ENCODE measurements at places on chromosomes 13 and 19.

DNA sequence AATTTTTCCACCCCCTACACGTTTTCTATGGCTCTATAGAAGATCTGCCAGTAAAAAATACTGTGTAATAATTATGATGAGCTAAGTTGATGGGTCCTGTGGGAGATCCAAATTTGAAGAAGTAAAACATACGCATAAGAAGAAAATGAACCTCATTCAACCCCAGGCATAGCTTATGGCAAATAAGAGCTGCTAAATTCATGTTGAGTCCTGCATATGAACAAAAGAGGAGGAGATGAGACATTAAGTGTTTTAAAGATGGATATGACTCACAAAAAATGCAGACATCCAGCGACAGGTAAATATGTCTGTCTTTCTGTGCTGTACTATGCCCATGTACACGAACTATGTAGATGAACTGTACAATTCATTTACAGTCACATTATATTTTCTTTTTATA is 101.9 kb downstream of the LIG4 start:
- DNase-seq, result no peak

- DNase-seq, result no peak
Measured at GRCh38 chr13:36736119-36736726, 62.4 kb downstream of the SERTM1 start.

DNA sequence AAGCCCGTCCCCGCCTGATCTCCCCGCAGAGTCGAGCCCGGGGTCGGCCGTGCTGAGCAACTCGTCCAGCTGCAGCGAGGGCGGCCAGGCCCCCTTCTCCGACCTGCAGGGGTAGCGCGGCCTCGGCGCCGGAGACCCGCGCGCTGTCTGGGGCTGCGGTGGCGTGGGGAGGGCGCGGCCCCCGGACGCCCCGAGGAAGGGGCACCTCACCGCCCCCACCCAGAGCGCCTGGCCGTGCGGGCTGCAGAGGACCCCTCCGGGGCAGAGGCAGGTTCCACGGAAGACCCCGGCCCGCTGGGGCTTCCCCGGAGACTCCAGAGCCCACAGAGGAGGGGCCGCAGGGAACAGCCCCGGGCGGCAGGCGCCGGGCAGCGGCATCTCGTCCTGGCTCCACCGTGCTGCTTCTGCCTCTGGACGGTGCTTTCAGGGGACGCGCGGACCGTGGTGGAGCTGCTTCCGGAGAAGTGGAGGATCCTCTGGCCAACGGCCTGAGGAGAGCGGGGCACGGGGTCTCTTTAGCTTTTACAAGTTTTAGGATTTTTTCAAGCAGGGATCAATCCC is 8.8 kb upstream of the F7 start:
- no peak for DNase-seq

DNA sequence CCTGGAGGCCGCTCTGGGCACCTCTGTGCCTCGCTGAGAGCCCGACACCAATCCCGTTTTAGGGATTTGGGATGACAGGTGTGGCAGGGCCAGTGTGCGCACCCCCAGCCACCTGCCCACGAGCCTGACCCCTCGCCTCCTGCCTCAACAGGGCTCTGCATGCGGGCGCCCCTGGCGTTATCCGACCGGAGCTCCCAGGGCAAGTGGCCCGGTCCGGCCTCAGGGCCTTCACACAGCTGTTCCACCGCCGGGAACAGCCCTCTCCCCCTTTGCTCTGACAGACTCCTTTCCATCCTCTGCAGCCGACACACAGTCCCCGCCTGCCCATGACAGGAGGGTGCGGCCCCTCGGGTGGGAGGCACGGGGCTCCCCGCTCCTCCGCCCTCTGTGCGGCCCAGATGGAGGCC is 7.1 kb upstream of the WDR18 start:
- DNase-seq, result no peak

DNA sequence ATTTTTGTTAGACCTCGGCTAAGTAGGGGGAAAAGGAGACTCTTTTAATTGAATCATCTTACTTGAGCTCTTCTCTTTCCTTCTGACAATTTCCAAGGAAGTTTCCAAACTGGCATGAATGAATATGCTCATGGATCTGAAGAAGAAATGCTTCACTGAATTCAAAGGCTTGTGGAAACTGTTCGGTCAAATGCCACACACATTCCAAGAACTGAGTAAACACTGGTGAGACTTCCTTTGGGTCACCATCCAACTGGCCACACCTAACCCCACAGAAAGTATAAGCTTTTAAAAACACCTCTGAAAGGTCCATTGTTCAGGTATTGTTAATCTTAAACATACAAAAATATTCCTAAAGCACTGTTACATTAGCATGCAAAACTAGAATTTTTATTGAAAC is 33.6 kb downstream of the MTMR6 start:
- no peak for DNase-seq

GRCh38 chr19:16794456-16795441 is 34.4 kb upstream of the SIN3B start:
- DNase-seq, result no peak

- DNase-seq, result no peak
Measured at GRCh38 chr19:53971673-53972072, 8.9 kb downstream of the CACNG8 start.

DNA sequence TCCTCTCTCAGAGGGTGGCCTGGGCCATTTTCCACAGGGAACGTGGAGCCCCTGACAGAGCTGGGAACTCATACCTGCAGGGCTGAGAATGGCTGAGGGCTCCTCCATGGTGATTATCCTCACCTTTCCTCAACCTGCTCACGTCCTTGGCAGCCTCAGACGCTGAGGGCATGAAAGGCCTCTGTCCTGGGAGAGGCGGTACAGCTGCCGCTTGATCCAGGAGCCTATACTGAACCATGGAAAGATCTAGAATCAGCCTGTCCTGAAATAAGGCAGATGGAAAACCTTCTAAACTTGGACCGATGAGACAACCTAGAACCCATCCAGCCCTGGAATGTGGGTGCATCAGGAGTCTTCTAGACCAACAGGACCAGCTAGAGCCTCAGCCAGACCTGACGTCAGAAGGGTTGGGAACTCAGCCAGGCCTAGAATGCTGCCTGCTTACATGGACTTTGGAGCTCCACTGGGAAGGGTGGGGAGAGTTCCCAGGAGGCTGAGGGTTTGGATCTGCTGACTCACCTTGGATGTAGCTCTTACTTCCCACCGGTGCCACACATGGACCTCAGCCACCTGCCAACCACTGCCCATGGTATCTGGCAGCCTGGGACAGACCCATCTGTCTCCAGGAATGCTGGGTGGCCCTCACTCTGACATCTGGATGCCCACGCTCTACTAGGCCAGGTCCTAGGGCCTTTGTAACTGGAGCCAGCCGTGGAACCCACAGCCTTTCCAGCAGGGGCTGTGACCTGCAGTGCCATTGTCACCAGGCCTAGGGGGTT is 7.5 kb downstream of the KCTD15 start:
- DNase-seq, result no peak

DNA sequence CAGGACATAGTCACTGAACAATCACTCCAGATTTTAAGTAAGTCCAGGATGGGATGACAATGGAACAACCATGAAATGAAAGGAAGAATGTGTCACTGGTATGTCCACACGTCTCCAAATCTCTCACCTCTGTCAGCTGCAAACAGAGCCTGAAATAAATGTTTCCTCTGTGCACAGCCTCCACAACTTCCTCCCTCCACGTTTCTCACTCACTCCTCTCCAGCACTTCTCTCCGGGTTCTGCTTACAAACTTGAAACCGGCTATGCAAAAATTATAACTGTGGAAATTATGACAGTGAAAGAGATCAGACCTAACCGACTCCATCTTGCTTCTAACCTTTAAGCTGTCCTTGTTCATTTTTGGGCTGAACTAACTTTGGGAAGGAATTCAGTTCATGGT is 35.0 kb upstream of the ALOX5AP start:
- no peak for DNase-seq

DNA sequence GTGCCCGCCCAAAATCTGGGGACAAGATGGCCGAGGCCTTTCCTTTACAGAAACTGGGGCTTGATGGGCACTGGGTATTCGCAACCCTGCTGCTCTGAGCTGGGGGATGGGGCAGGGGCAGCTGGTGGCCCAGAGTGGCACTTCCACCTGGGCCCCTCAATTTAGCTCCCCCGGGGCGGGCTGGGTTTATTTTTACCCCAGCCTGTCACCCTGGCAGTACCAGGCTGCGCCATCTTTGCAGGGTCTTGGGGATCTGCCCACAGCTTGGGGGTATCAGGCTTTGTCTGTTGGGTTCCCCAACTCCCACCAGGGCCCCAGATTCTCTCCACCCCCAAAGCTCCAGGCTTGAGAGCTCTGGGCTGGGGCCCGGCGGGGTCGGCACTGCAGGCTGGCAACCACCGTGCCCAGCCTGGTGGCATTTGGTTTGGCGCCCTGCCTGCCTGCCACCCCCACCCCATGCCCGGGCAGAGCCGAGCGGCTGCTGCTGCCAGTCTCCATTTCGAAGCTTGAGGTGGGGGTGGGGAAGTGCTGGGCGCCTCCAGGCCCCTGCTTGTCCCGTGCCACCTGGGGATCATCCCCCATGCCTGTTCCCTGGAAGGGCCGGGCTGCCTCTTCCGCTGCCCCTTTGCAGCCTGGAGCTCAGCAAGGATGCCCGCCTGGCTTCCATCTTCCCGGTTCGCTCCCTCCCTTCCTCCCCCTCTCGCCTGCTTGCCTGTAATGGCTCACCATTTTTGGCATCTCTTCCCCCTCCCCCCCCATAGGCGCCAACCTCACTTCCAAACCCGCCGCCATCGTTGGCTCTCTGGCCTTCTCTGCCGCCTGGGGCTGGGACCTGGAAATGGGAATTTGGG is 11.4 kb downstream of the NFIX start:
- no peak for DNase-seq

DNA sequence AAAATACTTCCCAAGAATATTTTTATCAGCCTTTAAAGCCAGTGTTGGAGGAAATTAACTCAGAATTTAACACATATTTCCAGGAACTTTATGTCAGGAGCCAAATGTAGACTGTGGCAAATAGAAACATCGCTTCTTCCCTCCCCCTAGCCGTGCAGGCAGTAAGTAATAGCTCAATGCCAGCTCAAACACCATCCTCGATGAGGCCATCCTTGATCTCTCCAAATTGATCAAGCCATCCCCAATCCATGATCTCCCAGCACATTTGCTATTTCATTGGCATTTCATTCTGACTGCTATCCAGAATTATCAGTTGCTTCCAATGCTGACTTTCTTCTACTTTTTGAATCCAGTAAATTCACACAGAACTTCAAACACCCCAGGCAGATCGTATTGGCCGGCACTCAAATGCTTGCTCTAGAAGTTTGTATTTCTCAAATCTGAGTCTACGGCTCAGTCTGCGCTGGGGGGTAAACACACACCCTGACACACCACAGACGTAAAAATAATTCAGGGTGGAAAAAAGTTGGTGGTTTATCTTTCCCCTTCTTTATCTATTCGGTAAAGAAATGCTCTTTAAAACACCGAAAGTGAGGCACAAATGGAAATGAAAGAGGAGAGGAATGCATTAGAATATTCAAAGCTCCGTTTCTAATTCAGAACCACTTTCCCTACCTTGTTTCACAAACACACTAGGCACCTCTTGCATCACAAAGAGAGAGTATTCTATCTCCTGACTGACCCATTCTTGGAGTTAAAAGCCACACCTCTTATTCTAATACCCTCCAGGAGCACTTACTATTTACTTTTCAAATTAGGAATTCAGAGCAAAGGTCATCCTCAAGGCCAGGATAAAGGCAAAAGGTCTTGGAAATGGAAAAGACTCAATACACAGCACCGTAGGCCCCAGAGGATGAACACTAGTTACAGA is 991 bp downstream of the OBI1 start:
- DNase-seq, result no peak

- no peak for DNase-seq
Measured at GRCh38 chr13:50444726-50445125, 398.8 kb downstream of the DLEU7 start.

- no peak for DNase-seq
Measured at GRCh38 chr13:102138635-102139190, 263.1 kb downstream of the FGF14 start.

DNA sequence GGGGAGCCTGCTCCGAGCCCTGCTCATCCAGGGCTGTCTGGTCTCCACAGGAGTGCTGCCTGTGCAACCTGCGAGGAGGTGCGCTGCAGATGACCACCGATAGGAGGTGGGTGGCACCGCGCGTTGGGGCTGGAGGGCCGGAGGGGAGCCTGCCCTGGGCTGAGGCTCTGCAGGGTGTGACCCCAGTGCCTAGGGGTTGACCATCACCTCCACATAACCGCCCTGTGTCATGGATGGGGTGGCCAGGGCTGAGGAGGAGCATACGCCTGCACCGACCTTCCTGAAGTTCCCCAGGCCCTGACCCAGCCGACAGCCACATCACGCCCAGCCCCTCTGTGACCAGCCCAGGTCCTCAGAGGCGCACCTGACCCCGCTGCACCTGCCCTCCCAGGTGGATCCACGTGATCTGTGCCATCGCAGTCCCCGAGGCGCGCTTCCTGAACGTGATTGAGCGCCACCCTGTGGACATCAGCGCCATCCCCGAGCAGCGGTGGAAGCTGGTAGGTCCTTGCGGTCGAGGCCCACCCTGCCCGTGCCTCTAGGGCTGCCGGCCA is 168.7 kb downstream of the KDM4B start:
- DNase-seq, result no peak

DNA sequence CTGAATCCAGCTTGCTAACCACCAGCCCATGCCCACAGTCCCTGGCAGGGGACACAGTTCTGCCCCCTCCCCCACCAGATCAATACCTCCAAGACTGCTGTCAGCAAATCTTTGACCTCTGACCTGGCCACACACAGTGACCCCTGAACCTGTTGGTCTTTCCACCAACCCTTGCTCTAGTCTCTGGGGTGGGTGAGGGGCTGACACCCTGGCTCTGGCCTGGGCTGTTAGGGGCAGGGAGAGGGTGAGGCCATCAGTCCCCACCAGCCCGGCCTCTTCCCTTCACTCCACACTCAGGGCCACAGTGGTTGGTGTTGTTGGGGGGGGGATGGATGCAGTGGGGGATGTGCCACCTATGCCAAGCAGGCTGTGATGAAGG is 21.8 kb upstream of the SLC7A10 start:
- no peak for DNase-seq

DNA sequence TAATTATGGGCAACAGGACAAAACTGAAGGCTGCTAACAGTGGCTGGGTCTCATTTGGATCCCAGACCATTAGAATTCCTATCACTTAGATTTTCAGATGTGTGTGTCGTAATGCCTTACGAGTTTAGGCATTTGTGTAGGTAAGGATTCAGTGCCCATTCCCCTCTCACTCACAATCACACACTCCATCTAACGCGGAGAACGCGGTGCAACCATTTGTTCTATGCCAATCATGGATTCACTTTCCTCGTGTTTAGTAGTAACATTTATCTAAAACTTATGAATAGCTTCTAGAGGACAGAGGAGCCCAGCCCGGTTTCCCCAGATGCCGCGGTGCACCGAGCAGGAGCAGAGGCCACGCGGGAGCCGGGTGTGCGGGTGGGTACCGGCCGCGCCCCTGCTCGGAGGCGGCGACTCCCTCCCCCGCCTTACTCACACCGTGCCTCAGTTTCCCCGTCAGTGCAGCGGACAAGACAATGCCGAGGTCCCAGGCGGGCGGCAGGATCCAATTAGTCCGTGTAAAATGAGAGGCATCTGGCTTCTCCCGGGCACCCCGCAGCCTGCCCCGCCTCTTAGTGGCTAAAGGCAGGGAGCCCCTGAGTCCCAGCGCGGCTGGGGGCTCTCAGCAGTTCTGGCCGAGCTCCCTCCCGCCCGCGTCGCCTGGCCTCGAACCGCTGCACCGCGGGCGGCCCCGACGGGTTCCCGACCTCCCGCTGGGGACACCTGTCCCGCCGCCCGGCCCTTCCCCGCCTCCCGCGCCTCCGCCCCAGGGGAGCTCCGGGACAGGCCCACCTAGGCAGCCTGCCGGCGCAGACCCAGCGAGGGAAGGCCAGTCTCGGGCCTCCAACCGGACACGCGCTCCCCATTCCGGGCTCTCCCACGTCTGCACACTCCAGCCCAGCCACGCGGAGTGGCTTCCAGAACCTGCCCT is 5.9 kb upstream of the C1QTNF9B start:
- no peak for DNase-seq

GRCh38 chr13:102817907-102818306 is 19.0 kb downstream of the BIVM start:
- DNase-seq, result no peak
